Activated CD4-positive, alpha-beta T cell treated with anti-CD3 and anti-CD28 coated beads, Interleukin-2, amount 50 U/mL, for 48 hours (primary cell): ENCODE measurements at places on chromosomes 7 and 10.

GRCh38 chr10:27908231-27908630 is 90.6 kb downstream of the ODAD2 start:
- no peak for DNase-seq

DNA sequence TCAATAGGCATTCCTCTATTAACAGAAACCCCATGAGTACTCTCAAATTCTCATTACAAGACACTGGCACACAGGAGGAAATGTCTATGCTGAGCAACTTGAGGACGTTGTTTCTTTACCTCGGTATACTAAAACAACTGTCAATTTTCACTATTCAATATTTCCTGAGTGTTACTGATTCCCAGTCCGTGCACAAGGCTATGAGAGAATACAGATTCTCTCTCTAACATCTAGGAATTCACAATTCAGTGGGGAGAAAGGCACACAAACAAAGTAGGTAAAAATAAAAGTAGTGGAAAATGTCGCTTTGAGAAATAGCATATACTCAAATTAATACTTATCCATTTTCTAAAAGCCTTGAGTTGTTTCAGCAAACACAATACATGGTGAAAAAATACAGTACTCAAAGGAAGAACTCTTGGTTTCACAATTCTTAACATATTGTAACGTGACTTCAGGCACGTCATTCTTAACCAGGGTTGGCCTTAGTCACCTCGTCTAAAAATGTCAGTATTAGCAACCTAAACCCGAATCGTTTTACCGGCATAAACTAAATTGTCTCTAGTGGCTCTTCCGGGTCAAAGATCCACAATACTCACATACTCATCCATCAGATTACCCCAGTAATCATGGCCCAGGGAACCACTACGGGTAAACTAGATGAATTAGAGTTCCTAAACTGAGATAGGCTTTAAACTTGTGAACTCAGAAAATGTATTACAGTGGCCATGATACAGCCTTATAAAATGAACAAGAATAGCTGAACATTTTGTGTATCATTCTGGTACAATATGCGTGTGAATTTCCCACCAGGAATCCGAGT is 1.5 kb downstream of the IPMK start:
- DNase-seq, result no peak

- no peak for DNase-seq
These were observed 1.4 kb downstream of the SEC23IP start for GRCh38 chr10:119893845-119894427.

GRCh38 chr7:157881048-157881771 is 544.4 kb downstream of the DNAJB6 start:
- no peak for DNase-seq

GRCh38 chr10:3825862-3826351 is 40.9 kb upstream of the KLF6 start:
- no peak for DNase-seq

- no peak for DNase-seq
These were observed 13.1 kb downstream of the LHFPL3 start for GRCh38 chr7:104341546-104341945.

GRCh38 chr7:44080118-44080517 is 2.2 kb downstream of the POLM start:
- DNase-seq, result no peak

- no peak for DNase-seq
These were observed 204.8 kb downstream of the BMPER start for GRCh38 chr7:34109936-34110780.

DNA sequence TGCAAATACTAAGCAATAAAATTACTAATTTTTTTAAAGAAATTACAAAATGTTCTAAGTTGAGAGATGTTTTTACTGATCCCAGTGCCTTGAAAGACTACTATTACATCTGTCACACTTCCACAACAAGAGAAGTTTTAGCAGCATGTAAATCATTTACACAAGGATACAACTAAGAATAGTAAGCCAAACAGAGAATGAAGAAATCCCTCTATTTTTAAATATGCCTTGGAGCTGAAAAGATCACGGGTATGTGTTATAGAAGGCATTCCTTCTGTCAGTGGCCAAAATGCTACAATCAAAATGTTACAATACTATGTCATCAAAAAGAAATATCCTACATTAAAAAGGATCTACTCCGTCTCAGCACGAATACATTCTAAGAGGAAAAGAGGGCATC is 52.6 kb downstream of the LARP4B start:
- no peak for DNase-seq

DNA sequence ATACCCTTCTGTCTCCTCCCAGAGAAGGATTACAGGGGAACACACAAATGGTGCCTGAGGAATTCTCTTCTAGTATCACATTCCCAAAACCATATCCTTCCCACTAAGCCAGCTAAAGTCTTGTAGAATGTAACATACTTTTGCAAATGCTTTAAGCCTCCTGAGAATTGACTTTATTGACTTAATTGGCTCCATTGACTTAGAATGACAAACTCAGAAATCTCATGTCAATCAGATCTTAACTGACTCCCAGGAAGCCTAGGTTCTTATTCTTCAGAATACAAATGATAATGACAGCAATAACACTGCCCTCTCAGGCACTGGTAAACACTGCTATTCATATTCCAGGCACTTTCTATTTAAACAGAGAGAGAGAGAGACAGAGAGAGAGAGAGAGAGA is 356.9 kb upstream of the PRKCQ start:
- DNase-seq, result no peak

DNA sequence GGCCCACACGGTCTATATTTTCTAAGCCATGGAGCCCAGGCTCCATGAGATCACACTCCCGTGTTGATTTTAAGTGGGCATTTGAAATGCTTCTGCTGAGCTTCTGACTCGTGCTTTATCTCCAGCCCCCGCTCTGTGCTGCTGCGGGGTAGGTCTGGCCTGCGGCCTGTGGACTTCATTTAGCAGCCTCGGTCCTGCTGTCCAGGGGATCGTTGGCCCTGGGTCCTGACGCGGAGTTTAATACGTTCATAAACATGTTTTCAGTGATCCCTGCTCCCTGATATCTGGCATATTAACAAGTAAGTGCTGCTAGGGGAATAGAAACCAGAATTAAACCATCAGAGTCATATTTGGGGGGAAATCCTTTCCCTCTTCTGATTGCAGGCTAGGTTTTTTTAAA is 540.3 kb upstream of the MGMT start:
- DNase-seq, result no peak

GRCh38 chr10:70379581-70380176 is 2.7 kb downstream of the LRRC20 start:
- DNase-seq, result no peak

- no peak for DNase-seq
These were observed 121.2 kb upstream of the ANKRD1 start for GRCh38 chr10:91042069-91042468.

DNA sequence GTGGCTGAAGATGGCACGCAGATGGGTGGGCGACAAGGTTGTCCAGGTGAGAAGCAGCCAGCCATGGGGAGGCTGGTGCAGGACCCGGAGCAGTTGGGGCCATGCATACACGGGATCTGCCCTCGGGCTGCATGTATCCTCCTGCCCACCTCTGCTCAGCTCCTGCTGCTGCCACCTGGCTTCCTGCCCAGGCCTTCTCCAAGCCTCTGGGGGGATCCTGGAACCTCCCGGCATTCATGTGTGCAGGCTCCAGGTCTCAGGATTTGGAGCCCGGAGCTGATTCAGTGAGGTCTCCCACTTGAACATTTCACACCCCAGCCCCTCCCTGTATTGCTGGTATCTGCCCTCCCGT is 27.0 kb downstream of the PDGFA start:
- DNase-seq, result no peak

DNA sequence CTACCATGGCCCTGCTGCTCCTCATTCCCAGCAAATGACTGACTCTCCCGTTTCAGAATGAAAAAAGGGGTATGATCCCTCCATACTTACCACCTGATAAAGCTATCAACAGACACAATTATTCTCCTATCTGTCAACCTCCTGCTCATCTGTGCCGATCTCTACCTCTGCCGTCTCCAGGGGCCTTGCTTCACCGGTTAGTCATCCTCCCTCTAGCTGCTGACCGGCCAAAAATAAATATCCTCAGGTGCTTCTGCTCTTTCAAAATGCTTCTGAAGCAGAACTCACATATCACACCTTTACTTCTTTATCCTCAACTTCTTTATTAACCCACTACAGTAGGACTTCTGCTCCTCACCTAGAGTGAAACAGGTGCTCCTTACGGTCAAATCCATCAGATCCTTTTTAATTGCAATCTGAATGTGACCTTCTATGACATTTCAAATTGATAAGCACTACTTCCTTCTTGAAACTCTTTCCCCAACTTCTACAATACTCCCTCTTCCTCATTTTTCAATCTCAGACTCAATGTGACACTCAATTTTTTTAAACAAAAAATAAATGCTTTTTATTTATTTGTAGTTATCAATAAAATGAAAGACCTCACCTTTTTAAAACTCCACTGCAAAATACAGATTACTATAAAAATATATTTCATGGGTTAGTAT is 63.2 kb downstream of the LMBR1 start:
- DNase-seq, result no peak

- DNase-seq, result no peak
These were observed 63.3 kb downstream of the CALML3 start for GRCh38 chr10:5588080-5588453.

- no peak for DNase-seq
These were observed 328.1 kb downstream of the HGF start for GRCh38 chr7:81441750-81442149.

DNA sequence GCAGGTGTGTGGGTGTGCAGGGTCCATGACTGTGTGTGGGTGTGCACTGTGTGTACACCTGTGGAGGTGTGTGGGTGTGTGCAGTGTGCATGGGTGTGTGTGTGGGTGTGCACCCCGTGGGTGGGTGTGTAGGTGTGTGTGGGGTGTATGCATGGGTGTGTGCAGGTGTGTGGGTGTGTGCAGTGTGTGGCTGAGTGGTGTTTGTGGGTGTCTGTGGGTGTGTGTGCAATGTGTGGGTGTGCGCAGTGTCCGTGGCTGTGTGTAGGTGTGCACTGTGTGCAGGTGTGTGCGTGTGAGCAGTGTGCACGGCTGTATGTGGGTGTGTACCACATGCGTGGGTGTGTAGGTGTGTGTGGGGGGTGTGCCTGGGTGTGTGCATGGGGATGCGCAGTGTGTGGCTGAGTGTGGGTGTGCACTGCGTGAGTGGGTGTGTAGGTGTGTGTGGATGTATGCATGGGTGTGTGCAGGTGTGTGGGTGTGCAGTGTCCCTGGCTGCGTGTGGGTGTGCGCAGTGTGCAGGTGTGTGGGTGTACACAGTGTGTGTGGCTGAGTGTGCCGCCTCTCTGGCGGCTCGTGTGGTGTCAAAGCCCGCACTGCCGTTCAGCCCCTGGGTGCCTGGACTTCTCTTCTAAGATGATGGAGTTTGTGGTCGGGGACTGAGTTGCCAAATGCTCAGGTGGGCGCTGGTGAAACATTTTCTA is 208.3 kb downstream of the DNAJB6 start:
- no peak for DNase-seq

DNA sequence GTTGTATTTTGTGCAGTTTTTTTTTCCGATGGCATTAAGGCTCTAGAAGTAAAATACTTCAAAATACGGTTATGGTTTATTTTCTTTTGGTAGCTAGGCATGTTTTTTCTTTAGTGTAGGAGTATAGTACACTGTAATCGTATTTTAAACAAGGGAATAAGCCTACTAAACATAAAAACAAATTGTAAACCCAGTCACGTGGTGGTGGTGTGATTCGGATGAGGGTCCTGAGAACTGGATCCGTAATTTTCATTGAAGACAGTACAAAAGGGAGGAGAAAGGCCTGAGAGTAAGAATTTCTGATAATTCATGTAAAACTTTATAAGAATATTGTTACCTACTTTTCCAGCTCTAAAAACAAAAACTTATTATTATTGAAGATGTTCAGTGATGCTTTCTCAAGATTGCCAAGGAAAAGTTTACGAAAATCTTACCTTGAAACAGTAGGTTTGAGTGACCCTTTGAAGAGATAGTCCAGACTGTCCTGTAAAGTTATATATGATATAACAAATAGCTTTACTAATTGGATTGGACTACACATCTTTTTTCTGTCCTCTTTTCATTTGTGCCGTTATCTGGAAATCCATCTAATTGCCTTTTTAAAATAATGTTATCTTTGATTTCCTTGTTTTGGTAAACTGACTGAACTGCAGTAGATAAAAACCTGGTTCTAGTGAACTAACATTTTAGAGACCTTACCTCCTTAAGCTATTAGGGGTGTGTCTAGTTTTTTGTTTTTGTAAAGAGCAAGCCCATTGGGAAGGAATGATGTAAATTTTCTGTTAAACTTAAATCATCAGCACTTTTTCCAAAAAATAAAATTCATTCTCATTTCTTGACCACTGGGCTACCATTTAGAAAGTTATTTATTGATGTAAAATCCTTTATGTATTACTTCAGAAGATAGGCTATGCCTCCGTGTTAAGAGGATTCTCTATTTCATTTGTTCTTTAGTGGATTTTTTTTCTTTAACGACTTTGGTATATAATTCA is 1.0 kb upstream of the PBLD start:
- DNase-seq, result no peak

- peak; percentile 98 for DNase-seq
These were observed at the start of gene PDCD4 for GRCh38 chr10:110871298-110872084. PDCD4 (plus strand) TSS chr10:110871928; CDS start chr10:110876028, 4,100 bp downstream.

- DNase-seq, result no peak
These were observed 295.0 kb downstream of the SUGCT start for GRCh38 chr7:40429826-40430225.

DNA sequence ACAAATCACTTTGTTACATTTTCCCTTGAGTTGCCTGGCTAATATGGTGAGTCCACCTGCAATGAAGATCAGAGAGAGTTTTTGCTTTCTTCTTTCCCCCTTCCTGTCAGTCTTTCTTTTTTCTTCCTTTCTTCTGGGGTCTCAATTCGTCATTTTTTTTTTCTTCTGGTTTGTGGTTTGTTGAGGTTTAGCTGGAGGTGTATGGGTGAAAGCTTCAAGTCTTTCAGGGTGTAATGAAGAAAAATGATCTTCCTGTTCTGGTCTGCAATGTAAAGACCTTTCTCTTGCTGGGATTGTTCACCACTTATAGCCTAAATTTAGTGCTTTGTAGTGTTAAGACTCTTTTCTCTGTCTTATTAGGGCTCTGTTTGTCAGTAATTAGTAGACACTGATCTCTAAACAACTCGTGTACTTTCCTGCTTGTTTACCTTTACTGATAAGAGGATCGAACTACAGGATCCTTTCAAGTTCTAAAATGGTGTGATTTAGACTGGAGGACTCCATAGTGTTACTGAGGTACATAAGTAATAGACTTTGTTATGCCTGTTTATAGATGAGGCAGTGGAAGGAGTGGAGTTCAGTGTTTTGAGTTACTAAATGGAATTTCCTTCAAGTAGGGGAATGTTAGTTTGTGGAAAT is 129.1 kb downstream of the SUGCT start:
- DNase-seq, result no peak

GRCh38 chr10:115849197-115849596 is 423.8 kb downstream of the GFRA1 start:
- DNase-seq, result no peak

DNA sequence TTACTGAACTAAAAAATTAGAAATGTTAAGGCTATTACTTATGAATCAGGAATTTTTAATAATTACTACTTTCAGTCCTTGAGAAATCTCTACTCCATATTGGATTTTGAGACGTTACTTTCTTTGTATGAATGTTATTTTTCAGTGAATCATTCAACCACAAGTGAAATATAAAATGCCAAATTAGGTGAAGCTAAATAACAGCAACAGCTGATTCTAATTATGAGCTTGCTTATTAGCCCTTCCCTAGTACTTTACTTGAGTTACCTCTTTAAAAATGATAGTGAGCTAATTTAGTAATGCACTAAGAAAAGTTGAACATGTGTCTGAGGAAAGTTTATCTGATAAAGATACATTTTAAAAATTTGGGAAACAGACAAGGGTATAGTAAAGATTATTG is 51.4 kb downstream of the PCGF5 start:
- DNase-seq, result no peak

GRCh38 chr10:116611153-116611545 is 9.6 kb upstream of the PNLIPRP2 start:
- DNase-seq, result no peak
